ENCODE measurements at places on chromosomes 6 and 20.

DNA sequence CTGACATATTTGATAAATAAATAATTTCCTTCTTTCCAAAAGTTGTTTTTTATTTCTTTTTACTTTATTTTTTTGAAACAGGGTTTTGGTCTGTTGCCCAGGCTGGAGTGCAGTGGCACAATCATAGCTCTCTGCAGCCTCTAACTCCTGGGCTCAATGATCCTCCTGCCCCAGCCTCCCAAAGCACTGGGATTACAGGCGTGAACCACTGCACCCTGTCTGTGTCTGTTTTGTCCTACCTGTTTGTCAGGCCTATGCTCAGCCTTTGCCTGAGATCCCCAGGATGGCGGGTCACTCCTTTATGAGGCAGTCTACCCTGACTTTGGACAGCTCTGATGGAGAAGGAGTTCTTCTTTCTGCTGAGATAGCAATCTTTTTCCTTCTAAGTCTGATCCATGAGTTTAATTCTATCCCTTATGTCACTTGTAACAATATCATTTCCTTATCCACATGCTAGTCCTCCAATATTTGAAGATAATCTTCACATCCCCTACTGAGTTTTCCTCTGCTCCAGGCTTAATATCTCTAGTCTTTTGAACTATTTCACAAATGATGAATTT is 14.4 kb upstream of the SLC16A10 start:
- DNase-seq: no peak

DNA sequence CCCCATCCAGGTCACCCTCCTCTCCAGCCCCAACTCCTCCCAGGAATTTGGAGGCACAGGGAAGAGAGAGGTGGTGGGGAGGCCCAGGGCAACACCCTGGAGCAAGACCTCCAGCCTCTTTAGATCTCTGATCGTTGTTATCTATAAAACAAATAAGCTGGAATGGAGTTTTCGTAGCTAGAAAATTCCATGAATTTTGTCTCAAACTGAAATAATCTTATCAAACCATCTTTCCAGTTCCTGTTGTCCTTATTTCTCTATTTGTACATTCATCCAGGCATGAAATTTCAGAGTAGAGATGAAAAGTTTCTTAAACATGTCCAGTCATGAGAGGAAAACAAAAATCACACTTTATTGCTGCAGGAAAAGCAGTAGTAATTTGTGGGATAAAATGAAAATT is 6.2 kb upstream of the SLC4A11 start:
- no peak for DNase-seq

- no peak for DNase-seq
Observed at GRCh38 chr6:153800580-153801188, 238.4 kb upstream of the OPRM1 start.

DNA sequence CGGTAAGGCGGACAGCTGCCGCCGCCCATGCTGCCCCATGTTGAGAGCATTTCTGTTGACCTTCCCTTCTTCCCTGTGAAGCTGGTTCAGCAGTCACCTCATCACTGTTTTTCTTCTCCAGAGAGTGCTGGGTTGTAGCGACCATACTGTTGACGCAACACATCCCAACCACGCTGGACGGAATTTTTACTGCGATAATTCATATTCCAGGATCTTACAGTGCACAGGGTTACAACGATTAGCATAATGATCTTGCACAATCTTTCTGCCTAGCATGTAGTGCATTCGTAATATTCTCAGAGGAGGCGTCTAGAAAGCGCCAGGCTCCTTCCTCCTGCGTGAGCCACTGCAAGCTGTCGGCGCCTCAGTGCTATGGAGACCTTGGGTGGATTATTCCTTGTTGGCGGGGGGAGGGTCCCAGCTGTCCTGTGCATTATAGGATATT is 137.0 kb downstream of the MTHFD1L start:
- no peak for DNase-seq

DNA sequence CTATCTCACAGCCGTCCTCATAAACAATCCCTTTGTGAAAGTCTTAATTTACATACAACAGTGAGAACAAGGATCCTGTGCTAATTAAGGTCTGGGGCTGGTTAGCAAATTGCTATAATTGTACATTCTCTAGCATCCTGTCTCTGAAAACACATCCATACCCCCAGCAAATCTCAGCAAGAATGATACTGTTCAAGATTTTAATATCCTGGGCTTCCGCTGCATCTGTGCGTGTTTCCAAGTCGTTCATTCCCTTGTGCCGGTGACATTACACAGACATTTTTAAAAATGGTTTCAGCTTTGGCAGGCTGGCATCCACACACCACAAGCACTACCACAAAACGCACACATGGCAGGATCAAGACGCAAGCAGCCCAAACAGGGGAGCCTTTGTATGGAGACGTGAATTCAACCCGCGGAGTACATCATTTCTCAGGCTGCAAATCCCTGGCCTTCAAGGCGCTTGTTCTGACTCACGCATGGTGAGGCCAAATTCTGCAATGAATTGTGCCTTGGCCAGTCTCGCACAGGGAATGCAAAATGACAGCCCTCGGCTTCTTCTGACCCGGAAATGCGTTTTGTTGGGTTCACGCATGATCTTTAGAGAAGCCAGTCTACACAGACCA is 20.3 kb downstream of the ZMYND8 start:
- DNase-seq: peak; percentile 93

DNA sequence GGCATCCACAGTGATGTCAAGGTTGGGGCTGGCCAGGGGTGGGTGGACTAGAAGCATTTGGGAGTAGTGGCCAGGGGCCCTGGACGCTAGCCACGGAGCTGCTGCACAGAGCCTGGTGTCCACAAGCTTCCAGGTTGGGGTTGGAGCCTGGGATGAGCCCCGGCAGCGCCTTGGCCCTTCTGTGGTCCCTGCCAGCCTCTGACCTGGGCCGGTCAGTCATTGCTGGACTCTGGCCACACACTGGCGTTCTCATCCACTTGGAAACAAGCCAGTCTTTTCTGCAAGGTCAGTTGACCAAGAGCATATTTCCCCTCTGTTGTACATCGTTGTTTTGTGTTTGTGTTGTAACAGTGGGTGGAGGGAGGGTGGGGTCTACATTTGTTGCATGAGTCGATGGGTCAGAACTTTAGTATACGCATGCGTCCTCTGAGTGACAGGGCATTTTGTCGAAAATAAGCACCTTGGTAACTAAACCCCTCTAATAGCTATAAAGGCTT is 8.4 kb downstream of the PSMA7 start:
- peak; percentile 11 for DNase-seq

DNA sequence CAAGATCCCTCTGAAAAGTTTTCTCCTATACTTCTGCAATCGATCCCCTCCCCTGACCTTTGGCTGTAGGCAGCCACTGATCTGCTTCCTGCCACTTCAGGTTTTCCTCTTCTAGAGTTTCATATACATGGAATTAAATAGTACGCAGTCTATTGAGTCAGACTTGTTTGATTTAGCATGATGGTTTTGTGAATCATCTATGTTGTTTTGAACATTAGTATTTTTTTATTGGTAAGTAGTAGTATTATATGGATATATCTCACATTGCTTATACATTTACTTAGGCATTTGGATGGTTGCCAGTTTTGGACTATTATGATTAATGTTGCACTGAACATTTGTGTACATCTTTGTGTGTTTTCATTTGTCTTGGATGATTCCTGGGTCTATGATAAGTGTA is 518.0 kb downstream of the CD109 start:
- no peak for DNase-seq

DNA sequence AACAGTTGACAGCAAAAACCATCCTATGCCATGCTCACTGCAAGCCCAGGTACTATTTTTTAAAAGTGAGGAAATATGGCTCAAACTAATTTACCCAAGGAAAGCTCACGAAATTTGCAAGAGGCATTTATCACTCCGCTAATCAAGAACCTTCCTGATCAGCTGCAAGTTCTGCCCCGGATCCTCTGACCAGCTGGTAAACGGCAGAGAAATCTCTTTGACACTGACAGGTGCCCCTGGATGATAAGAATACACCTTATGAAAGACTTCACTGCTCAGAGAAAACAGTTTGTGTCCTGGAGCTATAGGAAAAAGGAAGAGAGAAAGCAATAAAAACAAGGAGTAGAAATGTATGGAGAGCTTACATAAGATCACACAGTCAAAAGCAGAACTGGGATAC is 6.4 kb downstream of the CNKSR3 start:
- no peak for DNase-seq

DNA sequence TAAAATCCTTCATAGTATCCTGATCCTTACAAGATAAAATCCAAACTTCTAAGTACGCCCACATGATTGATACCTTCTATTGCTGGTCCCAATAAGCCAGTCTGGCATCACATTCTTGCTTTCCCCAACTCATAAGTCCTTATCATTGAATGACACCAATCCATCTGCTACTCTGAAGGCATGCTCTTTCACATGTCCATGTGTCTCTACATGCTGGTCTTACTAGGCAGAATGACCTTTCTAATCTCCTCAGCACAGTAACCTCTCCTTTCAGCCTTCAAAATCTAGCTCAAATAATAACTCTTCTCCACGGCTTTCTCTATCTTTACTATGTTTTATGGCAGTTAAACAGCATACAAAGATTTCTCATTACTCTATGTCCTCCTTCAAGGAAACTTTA is 71.1 kb downstream of the ASCC3 start:
- no peak for DNase-seq

DNA sequence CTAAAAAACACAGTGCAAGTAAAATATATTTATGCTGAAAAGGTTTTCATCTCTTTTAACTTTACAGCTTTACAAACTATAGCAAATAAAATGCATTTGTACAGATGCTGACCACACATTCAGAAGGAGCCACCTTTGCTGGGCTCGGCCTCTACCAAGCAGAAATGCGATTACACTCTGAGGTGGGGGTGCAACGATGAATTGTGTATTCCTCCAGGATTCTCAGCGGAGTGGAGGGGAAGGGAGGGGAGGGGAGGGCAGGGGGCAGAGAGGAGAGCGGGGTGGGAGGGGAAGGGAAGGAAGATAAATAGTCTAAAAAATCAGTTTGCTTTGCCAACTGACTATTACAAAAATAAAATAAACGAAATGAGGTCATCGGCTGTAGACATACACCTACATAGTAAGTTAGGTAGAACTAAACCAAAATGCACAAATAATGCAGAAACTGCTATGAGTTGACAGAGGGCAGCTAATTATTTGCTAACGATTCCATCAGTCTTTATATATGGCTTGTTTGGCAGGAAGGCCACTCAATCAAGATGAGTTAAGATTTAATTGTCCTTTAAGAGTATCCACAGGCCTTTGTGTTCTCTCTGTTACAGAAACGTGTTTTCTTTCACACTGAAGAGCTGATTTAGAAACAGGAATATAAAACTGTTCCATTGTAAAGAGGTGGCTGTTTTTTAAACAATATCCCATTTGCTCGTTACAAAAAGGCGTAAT is 90.1 kb downstream of the TAF4 start:
- no peak for DNase-seq

DNA sequence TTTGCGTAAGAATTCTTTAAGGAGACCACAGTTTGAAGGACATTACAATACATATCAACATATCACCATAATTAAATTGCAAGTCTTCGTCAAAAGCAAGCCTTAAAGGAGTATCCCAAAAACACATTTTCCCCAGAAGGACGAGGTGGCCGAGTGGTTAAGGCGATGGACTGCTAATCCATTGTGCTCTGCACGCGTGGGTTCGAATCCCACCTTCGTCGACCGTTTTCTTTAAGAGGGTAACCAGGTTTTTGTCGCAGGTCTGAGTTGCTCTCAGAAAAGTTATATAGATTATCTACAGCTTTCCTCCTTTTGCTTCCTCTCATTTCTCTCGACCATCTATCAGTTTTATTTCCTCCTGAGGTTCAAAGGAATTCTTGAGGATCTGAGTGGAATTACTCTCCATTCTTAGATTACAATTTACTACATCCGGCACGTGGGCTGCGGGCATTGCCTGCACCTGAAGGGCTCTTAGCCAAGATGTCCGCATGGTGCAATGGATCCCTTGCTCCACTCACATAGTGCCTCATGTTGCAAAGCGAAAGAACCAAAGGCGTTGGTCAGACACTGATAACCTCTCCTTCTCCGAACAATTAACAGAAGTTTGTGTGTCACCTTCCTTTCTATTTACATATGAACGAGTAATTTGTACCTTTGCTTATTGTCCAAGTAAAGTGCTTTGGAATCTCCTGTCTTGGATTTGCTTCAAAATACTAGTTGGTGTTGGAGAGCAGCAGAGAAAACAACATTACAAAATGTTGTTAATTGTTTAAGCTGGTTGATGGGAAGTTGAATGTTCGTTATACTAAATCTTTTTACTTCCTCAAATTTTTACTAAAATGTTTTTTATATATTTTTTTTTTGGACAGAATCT is 14.0 kb downstream of the POM121L2 start:
- DNase-seq: peak; percentile 60

DNA sequence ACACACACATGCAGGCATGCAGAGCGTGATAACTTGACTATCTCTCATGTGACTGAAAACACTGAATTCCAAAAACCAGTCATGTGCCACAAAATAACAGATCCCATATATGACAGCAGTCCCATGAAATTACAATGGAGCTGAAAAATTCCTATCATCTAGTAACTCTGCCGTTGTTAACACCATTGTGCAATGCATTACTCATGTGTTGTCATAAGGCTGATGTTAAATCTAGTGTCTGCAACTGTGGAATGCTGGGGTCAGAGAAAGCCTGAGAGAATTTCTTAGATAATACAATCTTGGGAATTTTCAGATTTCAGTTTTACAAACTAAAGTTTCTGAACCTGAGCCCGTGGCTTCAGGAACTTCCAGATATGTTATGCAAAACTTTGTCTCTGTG is 70.2 kb downstream of the LYRM4 start:
- peak; percentile 99 for DNase-seq

DNA sequence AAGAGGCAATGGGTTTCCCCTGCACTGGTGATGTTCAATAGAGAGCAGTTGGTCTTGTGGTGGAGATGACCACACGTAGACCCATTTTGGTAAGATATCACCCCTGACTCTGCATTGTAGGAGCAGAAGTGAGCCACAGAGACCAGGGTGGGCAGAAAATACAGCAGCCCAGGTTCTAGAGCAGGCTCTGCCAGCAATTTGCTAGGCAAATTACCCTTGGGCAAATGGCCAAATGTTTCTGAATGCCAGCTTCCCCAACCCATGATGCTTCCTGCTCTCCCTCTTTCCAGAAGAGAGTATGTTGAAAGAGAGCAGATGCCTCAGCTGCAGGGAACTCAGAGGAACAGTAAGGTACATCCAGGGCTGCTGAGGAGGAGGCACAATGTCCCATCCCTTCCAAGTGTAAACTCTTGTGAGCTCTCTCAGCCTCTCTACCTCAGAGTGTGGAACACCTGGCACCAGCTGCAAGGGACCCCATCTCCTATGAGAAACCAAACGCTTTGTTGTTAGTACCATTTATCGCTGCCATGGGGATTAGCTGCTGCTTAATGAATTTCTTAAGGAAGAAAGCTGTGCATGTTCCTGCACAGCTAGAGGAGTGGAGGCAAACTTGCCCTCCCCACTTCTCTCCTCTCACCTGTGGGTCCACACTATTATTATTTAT is 317.5 kb upstream of the MOCS1 start:
- DNase-seq: no peak
